ENCODE measurements at places on chromosomes 12 and 14.

DNA sequence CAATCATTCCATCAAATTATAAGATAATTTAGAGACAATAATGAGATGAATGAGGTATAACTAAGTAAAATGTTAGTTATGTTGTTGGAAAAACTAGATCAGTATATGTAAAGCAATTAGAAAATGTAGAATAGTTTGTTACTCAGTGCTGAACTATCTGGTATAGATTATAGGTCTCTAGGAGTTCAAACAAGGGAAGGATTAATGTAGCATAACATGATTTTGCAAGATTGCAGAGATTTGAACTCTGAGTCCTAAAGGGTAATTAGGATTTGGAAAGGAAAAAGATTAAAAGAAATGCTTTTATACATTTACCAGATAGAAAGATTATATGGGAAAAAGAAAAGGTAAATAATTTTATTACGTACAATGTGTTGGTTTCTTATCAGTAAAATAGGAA, 246.3 kb downstream of the KCNC2 start:
- no peak for DNase-seq

DNA sequence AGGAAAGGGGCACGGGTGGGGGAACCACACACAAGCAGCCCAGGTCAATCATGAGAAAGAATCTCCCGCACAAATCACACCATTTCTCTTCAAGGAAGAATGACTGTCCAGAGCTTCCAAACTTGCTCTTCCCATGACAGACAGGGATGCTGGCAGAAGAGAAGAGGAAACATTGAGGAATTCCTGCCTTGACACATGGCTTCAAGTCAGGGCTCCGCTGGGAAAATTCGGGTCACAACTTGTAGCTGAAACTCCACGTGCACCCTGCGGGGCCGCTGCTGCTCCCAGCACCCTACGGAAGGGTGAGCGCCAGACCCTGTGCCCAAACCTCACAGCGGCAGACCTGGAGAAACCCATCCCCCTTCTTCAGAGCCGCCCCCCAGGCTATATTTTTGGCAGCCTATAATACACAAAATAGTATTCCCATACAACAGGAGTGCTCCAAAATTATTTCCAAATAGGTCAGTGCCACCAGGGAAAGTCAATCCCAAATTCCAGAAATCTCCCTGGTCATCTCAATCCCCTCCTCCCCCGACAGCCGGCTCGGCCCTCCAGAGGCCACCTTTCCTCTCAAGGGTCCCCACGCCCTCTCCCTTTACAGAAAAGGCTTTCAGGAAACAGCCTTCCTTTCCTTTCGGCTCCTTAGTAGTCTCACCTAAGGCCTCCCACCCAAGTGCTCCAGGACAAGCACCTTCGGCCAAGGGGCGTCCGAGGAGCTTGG, 1.3 kb downstream of the TMEM132D start:
- no peak for DNase-seq

DNA sequence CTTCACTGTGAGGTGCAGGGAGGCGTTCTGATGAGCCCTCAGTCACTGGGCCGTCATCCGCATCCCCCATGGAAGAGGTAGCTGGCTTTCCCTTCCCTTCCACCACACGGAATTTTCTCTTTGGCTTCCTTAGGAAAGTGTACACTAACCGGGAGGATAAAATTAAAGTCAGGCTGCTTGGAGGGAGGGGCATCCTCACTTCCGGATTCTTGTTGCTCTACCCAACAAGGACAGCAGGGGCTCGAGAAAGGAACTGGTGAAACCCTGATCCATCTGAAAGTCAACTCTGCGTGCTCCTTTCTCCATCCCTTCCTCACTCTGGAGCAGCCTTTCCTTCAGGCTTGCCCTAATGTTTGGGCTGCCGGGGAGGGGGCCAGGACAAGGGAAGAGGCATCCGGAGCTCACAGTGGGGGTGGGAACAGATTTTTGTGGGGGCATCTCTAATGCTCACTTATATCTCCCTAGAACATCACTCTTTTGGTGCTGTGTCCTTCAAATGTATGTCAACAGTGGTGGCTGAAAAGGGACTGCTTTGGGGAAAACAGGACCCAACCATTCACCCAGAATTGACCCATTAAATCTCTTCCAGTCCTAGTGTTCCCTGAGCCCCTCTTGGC, 101.4 kb upstream of the FKBP4 start:
- DNase-seq, result no peak

GRCh38 chr12:104910196-104910840, 47.8 kb downstream of the SLC41A2 start:
- DNase-seq, result no peak

DNA sequence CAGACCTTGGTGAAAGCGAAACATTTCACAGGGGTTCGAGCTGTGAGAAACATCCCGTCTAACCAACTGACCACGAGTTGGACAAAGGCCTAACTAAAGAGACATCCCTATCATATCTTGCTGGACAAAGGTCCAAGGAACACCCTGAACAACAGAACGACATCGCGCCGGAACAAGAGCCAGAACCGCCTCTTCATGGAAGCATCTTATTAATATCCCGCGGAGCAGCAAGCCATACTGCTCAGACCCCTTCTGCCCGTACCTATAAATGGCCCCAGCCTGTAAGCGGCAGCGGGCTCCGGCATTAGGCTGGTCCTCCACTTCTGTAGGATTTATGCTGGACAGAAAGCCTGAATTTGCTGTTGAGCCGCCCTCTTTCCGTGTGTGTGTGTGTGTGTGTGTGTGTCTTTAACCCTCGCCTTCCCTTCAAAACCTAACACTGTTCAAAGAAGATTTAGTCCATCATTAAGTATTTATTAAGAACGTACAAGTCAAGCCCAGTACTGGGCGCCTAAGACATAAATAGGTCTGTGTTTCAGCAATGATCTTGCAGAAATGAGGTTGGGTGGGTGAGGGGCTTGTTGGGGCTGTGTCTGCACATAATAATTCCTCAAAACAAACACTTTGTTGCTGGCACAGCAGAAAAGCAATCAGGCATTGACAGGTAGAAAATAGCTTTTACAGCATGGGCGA, 1.9 kb downstream of the SLC6A15 start:
- no peak for DNase-seq

GRCh38 chr12:63064080-63064479, 86.9 kb downstream of the AVPR1A start:
- no peak for DNase-seq

DNA sequence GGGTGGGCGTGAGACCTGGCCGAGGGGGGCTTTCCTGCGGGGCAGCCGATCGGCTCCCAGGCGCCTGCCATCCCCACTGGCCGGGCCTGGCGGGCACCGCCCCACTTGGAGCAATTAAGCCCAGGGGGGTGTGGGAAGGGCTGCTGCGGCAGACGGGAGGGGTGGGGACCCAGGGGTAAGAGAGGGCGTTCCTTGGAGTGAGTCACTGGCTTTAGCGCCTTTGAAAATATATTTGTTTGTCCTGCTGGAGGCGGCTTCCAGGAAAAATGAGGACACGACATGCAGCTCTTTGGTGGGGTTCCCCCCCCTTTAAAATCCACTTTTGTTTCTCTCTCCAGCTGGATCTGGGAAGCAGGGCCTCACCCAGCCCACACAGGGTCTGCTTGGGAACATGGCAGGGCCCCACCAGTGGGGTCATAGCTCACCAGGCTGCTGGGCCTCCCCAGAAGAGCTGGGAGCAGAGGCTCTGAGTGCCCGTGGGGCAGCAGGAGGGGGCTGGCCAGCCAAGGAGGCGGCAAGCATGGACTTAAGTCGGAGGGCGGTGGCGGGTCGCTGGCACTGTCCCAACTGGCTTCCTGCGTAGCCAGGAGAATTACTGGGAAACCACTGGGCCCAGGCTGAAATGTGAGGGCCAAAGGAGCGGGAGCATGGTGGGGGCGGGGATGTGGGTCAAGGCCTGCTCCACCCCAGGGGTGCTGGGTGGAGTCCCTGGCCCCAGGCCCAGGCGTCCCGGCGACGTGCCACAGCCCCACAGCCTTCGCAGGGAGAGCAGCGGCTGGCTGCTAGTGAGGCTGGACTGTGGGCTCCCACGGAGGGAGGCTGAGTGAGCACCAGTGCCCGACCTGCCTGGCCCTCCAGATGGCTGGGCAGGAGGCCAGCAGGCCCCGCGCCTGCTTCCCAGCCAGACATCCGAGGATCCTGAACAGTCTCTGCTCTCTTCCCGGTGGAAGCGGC, 128.0 kb downstream of the RFLNA start:
- DNase-seq, result no peak

GRCh38 chr14:62759796-62760195, 285.5 kb downstream of the KCNH5 start:
- no peak for DNase-seq

- no peak for DNase-seq
These were observed 98.6 kb upstream of the FAR2 start for GRCh38 chr12:29050503-29050902.

GRCh38 chr12:99544457-99544856, 103.1 kb upstream of the GARIN6 start:
- DNase-seq, result no peak

DNA sequence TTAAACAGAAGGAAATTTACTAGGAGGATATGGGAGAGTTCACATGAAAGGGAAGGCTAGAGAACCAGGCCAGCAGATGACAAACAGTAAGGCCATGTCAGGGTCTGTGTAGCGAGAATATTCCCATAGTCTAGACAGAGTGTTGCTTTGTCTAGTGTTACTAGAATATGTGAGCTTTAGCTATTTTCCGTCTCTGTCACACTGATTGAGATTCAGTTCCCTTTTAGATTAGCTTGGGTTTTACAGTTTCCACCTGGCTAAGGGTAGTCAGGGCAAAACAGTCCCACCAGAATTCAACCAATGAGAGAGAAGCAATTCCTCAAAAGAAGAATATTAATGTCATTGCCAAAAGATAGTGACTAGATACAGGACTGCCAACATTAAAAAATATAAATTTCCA, 82.8 kb upstream of the MDM1 start:
- DNase-seq, result no peak

- DNase-seq, result no peak
These were observed 4.9 kb upstream of the KLHL33 start for GRCh38 chr14:20440882-20441281.

GRCh38 chr12:51932218-51933076, 19.1 kb upstream of the ACVR1B start:
- no peak for DNase-seq

- no peak for DNase-seq
These were observed 37.1 kb downstream of the CLIP1 start for GRCh38 chr12:122385171-122386016.

- DNase-seq, result no peak
These were observed 29.0 kb upstream of the A2M start for GRCh38 chr12:9144730-9145106.

DNA sequence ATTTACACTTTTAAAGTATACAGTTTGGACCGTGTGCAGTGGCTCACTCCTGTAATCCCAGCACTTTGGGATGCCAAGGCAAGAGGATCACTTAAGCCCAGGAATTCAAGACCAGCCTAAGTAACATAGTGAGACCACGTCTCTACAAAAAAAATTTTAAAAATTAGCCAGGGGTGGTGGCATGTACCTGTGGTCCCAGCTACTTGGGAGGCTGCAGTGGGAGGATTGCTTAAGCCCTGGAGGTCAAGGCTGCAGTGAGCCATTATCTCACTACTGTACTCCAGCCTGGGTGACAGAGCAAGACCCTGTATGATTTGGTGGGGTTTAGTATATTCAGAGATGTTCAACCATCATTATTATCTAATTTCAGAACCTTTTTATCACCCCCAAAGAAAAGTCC, 4.7 kb downstream of the EIF4B start:
- no peak for DNase-seq

- DNase-seq, result no peak
These were observed 33.7 kb downstream of the TCTN1 start for GRCh38 chr12:110647631-110648040.

- DNase-seq, result no peak
These were observed 530 bp upstream of the FOXN4 start for GRCh38 chr12:109309381-109310246.

GRCh38 chr12:14238221-14238792, 127.2 kb upstream of the ATF7IP start:
- no peak for DNase-seq

DNA sequence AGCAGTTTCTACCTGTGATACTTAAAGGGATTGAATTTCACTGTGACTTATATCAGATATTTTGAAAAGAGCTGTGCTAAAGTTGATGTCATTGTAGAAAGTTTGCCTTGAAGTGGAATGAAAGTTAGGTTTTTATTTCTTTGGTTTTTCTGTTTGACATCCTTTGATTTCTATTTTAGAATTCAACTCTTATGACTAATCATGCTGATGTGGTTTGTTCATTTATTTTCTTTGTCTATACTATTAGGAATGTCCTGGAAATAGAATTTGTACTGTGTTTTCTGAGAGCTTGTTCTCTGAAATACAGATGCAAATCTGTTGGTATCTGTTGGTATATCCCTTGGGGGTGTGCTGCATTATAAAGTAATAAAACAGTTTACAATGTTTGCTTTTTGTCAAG, 3.3 kb downstream of the CNOT2 start:
- DNase-seq, result no peak

DNA sequence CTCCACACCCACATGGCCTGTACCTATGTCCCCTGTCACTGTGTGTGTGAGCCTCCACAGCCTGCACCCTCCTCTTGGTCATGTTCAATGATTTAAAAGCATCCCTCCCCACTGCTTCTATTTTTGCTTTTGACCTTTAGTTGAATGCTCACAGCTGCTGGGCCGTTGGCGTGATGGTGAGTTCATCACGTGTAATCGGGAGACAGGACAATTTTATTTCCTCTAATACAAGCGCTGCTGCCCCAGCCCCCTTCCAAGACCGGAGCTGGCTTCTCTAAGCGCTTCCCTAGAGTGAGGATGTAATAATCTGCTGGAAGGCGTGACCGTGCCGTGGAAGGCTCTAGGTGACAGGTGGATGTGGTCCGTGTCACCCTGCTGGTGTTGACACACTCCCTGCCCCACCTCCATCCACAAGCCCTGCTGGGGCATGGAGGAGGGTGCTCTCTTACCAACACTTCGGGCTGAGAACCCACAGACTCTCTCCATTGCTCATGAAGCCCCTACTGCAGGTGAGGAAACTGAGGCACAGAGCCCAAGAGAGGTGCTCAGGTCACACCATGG, 25.4 kb downstream of the CCDC85C start:
- no peak for DNase-seq

DNA sequence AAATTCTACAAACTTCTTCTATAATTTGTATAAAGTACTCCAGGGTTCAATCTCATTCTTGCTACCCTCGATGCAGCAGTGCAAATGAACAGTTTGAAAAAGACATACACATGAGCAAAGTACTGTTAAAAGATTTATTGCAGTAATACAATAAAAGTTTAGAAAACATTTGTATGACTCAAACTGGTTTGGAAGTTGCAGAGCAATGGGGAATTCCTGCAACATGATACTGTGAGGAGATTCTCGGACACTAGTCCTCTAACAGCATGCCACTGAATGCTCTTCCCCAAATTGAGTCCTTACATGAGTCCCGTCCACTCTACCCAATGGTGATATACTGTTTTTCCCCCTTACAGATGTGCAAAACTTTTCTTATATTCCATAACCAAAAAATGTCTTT, 45.4 kb downstream of the ATG14 start:
- DNase-seq, result no peak

DNA sequence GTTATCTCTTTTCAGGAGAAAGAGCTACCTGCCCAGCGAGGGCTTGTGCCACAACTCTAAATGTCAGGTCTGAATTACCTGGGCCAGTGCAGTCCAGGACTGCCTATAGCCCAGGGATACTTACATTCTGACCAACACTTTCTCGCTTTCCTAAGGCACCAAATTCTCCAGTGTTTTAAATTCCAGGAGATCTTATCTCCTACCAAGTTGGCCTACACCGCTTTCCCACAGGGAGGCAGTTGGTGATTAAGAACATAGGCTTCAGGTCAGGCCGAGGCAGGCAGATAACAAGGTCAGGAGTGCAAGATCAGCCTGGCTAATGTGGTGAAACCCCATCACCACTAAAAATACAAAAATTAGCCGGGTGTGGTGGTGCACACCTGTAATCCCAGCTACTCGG, 41.1 kb downstream of the RPS29 start:
- no peak for DNase-seq

GRCh38 chr12:8698132-8698851, 501 bp downstream of the RIMKLB start:
- DNase-seq, result peak; percentile 12

Data from activated CD4-positive, CD25-positive, alpha-beta regulatory T cell (primary cell).